ENCODE measurements at places on chromosomes 1 and 21. TPM values are rescaled to one million over a fixed set of nuclear protein-coding genes. Genes with fewer than 3 reads are reported as not detected.

Gene CDC20
- 2.0 TPM for total RNA-seq

Gene RGS13
- 0.62 TPM for total RNA-seq

Gene TP73
- total RNA-seq = 3.7 TPM

Gene OR10Z1
- total RNA-seq = not detected

Gene C1orf122
- 39.3 TPM for total RNA-seq

Gene KIF14
- total RNA-seq = 0.26 TPM

Gene IL10
- 0.68 TPM for total RNA-seq

Gene GPX7
- total RNA-seq = 8.9 TPM

Gene LCE1F
- not detected for total RNA-seq

Gene HES4
- 63.6 TPM for total RNA-seq

Gene TFF3
- total RNA-seq = 3.0 TPM

Gene DLGAP3
- total RNA-seq = 0.26 TPM

Gene CFHR5
- not detected for total RNA-seq

Gene LAMC2
- 14.5 TPM for total RNA-seq

GRCh38 chr1:925561-926421, 2.1 kb downstream of the SAMD11 start:
- DNase-seq = no peak

GRCh38 chr1:2393471-2393877, 1.8 kb downstream of the RER1 start:
- no peak for DNase-seq

- DNase-seq = no peak
Observed at GRCh38 chr1:112581586-112582192, 37.3 kb downstream of the ST7L start.

DNA sequence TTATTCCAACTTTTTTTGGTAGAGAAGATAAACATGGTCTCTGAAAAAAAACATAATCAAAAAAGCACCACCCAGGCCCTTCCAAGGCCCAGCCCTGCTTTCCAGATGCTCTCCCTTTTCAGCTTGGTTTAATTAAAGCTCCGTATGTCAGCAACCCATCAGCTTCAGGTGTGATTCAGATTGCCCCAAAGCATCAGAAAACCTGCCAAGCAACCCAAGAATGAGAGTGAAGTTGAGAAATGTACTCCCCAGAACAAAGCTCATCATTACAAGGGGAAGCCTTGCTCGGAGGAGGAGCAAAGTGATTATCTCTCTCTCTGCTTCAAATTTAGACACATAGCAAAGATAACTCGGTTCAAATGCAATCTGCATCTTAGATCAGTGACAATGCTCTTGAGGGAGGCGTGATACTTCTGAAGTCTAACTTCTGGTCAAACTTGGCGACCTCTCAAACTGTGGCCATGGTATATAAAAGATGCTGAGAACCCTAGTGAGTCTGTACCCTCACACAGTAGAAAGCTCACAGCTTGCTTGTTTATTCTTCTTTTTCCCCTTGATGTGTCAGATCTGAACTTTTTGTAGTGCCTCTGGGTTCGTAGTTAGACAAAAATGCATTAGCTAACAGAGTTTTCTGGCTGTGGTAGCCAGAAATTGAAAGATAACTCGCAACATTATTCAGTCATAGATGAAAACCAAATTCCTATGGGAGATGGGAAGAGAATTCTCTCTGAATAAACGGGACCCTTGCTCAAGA, 63.3 kb upstream of the ZC3H11B start:
- no peak for DNase-seq

GRCh38 chr1:9340172-9340854, 47.6 kb downstream of the SPSB1 start:
- no peak for DNase-seq

GRCh38 chr1:41512701-41513382, 28.4 kb upstream of the EDN2 start:
- no peak for DNase-seq

DNA sequence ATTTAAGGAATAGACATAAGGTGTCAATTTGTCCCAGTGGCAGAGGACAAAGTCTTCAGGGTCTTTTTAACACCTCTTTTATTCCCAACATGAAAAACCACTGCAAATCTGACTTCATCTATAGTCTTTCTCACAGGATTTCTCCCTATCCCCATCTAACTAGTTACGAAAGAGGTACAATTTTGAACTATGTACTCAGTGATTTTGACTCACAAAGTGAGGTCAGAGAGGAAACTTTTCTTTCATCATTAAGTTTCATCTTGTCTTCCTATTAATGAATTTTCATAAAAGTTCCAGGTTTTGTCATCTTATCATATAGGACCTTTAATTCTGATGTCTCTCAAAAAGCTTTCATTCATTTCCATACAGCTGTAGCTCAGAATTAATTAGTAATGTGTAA, 63.3 kb downstream of the ASH1L start:
- no peak for DNase-seq

DNA sequence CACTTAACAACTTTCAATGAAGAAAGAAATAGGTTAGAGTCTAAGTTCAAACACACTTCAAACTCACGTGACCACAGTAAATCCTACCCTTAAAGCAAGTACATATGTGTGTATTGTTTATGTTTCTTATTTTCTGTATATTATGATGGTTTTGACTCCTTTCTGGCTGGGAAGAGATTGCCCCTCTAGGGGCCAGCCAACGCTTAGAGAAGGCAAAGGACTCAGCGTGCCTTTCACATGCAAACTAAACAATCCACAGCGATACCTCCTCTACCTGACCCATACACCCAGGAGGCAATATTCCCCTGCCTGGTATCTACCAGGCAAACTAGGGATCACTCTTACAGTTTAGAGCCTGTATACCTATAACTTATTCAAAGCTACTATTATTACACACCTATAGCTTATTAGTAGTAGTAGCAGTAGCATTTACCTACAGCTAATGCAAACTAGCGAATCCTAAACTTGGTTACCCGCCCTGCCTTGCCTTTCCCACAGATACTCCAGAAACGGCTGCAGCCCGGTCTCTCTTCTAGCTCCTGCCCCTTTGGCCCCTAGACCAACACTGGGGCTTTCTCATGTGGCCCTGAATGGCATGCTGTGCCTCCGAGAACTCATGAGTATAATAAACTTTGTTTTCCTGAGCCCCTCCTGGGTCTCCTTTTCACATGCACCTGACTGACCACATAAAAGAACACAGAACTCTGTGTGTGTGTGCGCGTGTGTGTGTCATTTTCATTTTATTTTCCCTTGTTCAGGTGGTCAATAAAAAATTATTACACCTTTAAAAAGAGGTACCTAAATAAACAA, 14.0 kb downstream of the NRIP1 start:
- no peak for DNase-seq

DNA sequence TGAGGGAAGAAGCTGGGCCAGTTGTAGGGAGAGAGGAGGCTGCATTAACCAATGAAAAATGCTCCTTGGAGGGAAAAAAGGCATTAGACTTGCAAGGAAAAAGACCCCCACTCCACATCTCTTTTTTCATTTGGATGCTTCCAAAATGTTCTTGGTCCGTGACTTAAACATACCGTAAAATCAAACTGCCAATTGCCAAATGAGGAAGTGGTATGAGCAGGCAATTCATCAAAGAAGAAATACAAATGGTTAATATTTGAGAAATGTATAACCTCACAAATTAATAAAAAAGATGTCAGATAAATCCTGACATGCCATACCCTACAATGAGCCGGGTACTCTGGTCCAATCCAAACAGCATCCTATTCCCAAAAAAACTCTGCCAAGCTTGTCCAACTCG, 30.6 kb downstream of the KANK4 start:
- no peak for DNase-seq

GRCh38 chr1:221078260-221078965, 199.2 kb downstream of the HLX start:
- no peak for DNase-seq

GRCh38 chr1:150981805-150982712, at the start of gene ANXA9:
ANXA9 (plus strand) TSS chr1:150982292; CDS start chr1:150983106, 814 bp downstream.
- no peak for DNase-seq

DNA sequence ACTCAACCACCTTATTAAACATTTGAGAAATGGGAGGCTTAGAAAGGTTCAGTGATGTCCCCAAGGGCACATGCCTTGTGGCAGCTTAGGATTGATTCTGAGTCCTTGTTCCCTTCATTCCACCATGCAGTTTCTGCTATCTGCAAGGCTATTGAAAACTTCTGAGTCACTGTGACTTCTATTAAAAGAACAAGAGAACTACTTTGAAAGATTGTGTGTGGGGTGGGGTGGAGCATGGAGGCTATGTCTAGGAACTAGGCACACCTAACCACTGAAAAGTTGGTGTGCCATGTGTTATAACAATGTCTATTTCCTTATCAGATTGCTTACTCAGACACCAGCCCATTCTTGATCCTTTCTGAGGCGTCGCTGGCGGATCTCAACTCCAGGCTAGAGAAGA, 10.8 kb downstream of the MTARC1 start:
- DNase-seq = no peak

DNA sequence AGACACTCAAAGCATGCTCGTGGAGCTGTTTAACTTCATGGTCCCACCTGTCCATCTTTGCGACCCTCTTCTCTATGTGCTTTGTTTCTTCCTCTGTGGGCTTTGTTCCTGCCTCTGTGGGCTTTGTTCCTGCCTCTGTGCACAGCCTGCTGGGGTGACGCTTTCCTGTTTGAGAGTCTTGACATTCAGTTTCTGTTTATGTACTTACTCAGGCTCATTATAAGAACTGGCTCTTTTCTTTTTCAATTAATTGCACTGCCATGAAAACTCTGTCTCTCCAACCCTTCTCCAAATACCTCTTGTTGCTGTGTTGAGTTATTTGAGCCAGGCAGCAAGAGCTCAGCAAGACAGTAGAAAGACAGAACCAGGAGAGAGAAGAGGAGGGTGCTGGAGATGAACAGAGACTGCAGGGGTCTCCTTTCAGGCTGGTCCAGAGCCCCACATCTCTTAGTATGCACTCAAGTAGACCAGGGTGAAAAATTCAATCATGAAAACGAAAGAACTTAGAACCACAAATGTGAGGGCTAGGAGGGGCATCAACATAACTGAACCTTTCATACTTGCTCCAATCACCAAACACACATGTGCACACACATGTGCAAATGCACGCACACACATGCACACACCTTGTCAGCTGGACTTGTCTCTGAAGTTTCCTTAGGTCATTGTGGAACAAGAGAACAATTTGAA, 88.3 kb upstream of the SGIP1 start:
- DNase-seq = no peak

GRCh38 chr1:230465691-230466090, 39.6 kb upstream of the PGBD5 start:
- DNase-seq = no peak

- DNase-seq = no peak
Observed at GRCh38 chr1:9596415-9597123, 7.9 kb downstream of the TMEM201 start.

GRCh38 chr1:156947818-156948525, 27.5 kb downstream of the LRRC71 start:
- no peak for DNase-seq

- DNase-seq = no peak
Observed at GRCh38 chr1:93976711-93977597, 67.7 kb upstream of the GCLM start.

DNA sequence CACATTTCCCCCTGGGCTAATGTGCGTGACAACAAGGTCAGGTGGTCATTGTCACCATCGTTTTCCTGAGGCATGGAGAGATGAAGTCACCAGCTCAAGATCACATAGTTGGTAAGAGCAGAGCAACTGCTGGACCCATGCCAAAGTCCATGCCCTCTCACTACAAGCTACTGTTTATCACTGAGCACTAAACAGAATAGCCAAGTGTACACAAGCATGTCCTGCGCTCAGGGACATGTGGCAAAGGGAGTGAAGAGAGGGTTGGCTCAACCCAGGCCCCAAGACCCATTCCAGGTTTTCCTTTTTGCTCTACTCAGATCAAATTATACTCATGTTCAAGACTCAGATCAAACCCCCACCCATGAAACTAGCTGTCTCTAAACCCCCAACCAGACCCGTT, 20.8 kb downstream of the LRRC52 start:
- DNase-seq = no peak

GRCh38 chr1:147626739-147627138, 43.6 kb downstream of the ACP6 start:
- DNase-seq = no peak

GRCh38 chr1:59577774-59578173, 237.0 kb upstream of the HOOK1 start:
- no peak for DNase-seq

DNA sequence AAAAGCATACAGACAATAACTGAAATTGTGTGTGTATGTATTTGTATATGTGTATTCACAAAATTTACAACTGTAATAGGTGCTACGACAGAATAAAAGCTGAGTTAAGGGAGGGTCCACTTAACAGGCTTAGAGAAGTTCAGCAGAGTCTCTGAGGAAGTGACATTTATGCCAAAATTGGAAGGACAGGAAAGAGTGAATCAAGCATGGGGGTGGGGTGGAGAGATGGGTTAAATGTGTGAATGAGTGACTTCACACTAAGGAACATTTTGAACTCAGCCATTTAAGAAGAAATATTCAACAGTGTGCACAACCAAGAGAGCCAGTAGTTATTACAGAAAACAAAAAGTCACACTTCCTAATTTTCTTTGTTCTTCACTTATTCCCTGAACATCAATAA, 53.8 kb upstream of the RGS1 start:
- no peak for DNase-seq

- DNase-seq = no peak
Observed at GRCh38 chr21:42836767-42837301, 42.5 kb downstream of the WDR4 start.

GRCh38 chr21:35197992-35198431, 148.9 kb upstream of the RUNX1 start:
- no peak for DNase-seq

GRCh38 chr1:114149211-114149610, 4.5 kb downstream of the SYT6 start:
- DNase-seq = no peak

GRCh38 chr1:10288029-10288615, 77.8 kb downstream of the KIF1B start:
- DNase-seq = no peak

DNA sequence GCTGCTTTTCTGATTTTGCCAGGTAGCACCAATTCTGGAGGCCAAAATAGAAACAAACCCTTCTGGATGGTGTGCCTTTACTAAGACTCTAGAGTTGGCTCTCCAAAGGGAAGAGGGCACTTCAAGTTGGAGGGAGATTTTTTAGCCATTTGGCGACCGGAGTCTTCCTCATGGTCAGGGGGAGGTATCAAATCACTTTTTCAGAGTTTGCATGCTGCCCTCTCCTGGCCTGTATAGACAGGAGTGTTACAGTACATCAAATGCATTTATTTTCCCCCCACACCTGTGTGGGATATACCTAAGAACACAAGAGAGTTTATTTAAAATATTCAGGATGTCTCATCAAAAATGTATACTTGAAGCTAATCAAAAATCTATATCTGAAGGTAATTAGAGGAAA, 3.2 kb downstream of the GREM2 start:
- no peak for DNase-seq

DNA sequence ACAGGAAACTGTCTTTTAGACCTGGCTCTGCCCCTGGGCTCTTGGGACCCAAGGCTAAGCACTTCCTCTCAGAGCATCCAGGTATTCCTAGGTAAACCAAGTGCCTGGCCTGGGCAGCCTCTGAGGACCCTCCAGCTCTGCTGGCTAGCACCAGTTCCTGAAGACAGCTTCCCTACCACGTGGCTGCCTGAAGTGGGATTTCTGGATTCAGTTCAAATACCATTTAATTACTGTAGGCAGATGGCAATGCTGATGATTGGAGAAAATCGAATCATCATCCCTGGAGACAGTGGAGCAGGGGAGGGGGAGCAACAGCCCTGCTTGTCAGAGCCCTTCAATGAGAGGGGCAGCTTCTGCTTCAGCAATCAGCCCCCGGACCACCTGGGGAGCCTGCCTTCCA, 11.9 kb downstream of the KIF21B start:
- no peak for DNase-seq

Measured in ureter (tissue), 1 donor.